ENCODE measurements at places on chromosomes 6 and 20. TPM values are rescaled to one million over a fixed set of nuclear protein-coding genes. Genes with fewer than 3 reads are reported as not detected.

The COL12A1 gene
- total RNA-seq: 724 TPM

The LINC00237 gene
- total RNA-seq: not detected

The PDE10A gene
- total RNA-seq: 8.5 TPM

The SYCP2 gene
- 0.36 TPM for total RNA-seq

The LCA5 gene
- 6.1 TPM for total RNA-seq

Data from smooth muscle cell of the pulmonary artery (primary cell).